GM23338 (cell line): ENCODE measurements at places on chromosomes 12 and 14. TPM values are rescaled to one million over a fixed set of nuclear protein-coding genes. Genes with fewer than 3 reads are reported as not detected.

GRCh38 chr12:46131732-46132469 lies 136.9 kb downstream of the SLC38A1 start:
- DNase-seq = peak; percentile 80

DNA sequence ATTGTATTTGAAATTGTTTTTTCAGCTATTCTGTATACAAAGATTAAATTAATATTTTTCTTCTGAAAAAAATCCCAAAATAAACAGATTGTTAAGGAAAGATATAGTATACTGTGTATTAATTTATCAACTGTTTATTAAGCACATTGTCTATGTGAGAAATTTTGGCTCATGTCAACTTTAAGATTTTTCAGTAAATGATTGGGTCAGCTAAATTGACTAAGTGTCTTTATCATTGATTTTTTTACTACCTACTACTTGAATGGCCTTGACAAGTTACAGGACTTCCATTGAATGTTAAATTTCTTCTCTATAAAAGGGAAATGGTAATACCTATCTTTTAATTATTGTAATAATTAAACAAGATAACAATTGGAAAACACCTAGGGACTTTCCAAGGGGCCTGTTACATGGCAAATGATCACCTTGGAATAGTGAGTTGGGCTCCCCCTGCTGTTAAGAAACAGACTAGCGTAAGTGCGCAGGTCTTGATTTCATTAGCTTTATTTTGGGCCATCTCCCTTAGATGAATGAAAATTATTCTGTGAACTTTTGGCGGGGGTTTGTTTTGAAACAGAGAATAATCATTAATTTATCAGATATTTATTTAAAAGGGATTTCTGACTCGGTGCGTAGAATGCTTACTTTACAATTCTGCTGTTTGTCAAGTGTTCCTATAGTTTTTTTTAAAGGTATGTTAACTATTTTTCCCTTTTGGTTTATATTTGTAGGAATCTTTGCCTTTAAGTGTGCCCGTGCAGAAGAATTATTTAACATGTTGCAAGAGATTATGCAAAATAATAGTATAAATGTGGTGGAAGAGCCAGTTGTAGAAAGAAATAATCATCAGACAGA lies 14.5 kb upstream of the CCT2 start:
- DNase-seq = peak; percentile 87

DNA sequence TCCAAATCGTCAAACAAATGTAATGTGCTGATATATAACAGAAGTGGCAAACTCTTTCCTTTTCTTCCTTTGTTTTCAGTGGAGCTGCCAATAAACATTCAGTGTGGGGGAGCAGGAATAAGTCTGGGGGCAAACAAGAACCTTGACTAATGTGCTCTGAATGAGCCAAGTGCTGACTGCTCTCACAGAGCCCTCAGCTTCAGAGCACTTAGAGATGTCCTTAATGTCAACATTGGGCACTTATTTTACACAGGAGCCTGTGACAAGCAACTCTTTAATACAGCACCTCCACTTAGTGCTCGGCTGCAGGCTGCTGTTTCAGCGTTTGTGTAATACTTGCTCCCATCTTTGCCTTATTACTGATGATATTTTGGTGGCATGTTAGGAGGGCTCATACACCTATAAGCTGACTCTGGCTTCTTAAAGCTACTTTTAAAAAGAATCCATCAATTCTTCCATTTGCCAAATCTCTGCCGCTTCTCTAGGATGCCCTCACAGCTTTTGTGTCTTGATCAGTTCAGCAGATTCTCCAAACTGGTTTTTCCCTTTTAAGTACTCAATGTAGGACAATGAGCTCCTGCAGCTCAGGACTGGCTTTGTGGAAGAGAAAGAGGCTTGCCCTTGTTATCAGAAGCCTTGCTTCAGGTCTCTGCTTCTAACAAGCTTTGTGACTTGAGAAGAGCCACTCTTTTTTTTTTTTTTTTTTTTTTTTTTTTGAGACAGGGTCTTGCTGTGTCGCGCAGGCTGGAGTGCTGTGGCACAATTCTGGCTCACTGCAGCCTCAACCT lies 206.6 kb downstream of the MON2 start:
- peak; percentile 36 for DNase-seq

DNA sequence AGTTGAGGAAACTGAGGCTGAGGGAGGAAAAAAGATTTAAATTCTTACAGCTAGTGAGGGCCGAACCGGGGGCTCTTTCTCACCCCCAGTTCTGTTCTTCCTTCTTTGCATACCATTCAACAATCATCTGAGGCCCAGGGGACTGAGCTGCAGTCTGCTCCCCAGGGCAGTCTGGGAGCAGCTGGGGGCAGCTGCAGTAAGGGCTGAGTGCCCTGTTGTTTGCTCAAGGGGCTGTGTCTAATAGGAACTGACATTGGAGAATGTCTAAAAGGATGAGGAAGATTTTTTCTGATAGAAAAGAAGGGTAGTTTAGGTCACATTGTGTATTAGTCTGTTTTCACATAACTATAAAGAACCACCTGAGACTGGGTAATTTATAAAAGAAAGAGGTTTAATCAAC lies 42.2 kb downstream of the SLC17A8 start:
- DNase-seq = no peak

DNA sequence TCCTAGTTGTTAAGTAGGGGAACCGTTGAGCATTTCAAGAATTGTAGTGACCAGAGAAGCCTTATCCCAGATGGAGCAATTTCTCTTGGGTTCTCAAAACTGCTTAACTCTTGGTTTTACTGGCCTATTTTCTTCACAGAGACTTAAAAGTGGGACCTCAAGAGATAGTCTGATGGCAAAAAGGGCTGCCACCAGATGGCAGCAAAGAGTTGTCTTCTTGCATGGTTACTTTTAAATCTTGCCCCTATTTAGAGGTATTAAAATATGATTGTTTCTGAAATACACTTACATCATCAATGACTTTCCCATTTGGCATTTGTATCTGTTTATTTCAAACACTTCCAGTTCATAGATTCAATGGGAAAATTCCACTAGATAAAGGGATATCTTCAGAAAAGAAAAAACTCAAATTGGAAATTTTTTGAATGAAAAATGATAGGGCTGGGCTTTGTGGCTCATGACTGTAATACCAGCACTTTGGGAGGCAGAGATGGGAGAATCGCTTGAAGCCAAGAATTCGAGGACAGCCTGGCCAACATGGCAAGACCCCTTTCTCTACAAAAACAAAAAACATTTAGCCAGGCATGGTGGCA lies 69.9 kb upstream of the CNTN1 start:
- DNase-seq = peak; percentile 80

DNA sequence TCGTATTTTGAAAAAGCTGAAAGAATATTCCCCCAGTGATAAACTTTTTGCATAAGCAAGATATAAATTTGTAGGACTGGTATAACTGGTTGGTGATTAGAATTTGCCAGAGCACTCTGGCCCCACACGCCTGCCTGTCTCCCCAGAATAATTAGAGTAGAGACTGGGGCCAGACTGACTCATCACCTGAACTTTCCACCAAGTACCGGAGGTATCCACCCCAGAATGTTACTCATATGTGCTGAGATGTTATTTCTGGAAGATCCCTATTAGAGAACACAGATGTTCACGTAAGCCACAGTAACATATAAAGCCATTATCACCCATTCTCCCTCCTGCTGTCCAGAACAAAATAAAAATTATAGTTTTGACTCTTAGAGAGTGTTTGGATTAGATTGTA lies 49.5 kb upstream of the PIWIL1 start:
- DNase-seq = no peak

The FGF23 gene
- polyA plus RNA-seq = 0.19 and 0.44 TPM in 2 replicates

DNA sequence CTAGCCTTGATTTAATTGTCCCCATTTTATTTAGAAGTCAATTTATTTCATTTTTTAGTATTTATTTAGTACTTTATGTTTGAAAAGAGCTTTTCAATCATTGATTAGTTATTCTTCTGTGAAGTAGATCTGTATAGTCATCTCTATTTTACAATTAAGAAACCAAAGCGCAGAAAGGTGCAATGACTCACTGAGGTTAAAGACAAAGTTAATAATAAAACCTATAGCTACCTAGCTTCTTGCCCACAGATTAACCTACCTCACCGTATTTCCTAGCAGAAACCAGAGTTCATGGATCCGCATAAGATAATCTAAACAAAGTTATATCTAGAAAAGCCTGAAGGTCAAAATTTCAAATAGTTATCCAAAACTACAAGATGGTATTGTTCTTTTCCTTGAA lies 176.4 kb downstream of the GRIN2B start:
- DNase-seq = no peak

The SYCP3 gene
- polyA plus RNA-seq = 1.5 TPM in 2 replicates

GRCh38 chr14:69395929-69396328 lies 2.2 kb downstream of the ERH start:
- no peak for DNase-seq

- no peak for DNase-seq
These were observed 50.9 kb downstream of the FBXO33 start for GRCh38 chr14:39381366-39381765.

DNA sequence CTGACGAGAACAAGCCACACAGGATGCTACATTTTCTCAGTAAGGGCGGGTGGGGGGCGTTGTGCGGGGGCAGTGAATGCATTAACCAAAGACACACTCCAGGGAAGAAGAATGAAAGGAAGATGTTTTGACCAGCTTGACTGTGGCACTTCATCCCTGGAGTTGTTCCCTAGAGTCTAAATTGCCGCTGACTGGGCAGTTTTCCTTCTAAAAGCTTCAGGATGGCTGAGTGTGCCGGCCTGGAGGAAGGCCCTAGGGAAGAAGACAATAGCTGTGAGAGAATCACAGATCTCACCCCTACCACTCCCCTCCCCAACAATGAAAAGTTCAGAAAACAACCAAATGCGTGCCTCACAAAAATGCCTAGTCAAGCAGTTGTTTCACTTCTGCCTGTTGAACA lies 67.2 kb downstream of the NKX2-1 start:
- DNase-seq = no peak

DNA sequence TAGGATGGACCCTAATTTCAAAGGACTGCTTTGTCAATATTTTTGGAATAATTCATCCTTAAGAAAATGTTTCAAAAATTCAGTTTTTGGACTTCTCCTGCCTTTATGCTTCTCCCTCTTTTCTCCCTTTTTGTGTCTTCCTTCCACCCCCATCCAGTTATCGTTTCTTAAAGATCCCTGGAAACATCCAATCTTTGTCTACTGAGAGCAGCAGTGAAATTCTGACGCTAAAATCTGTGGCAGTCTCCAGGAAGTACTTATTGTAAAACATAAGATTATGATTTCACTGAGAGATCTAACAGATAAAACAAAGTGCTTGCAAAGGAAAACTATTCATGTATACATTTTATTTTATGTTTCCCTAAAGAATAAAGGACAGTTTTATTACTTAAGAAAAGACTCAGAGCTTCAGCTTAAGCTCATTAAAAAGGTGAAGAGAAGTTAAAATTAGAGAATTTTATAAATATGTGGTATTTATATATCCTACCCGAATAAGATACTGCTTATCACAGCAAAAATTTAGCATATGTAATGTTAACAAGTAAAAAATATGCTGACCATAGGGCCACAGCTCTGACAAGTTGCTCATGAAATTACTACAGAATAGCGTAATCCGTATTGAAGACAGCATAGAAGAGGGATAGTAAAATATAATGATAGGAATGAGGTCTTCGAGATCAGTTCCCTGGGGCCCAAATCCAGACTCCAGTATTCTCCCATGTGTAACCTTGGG lies 6.9 kb downstream of the FRMD6 start:
- no peak for DNase-seq

The NYNRIN gene
- polyA plus RNA-seq = 3.1 TPM in 2 replicates

The L2HGDH gene
- polyA plus RNA-seq = 12.3 and 13.5 TPM in 2 replicates
